ENCODE measurements at places on chromosomes 12 and 14.

- peak; percentile 33 for DNase-seq
Observed at GRCh38 chr12:122984612-122985337, 4.3 kb downstream of the ARL6IP4 start.

- peak; percentile 33 for DNase-seq
Observed at GRCh38 chr14:54894995-54895394, 7.6 kb downstream of the GCH1 start.

GRCh38 chr14:63418020-63418419, 99.3 kb upstream of the GPHB5 start:
- no peak for DNase-seq

- no peak for DNase-seq
Observed at GRCh38 chr14:91893007-91893406, 25.7 kb upstream of the TC2N start.

DNA sequence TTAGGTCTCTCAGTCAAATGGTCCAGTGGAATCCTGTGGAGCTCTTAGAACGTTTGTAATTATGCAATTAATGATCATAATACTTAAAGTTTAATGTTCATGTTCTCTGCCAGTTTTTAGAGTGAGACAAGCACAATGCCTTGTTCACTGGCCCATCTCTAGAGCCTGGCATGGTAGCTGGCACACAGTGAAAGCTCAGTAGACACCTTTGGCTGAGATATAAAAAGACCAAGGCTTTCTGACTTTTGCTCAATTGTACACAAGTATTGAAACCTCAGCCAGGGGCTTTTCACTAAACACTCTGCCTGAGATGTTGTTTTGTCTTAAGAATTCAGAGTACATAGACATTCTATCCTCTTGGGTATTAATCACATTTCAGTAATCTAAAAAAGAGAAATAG, 241.8 kb upstream of the ATP2B1 start:
- DNase-seq: peak; percentile 15

- DNase-seq: no peak
Observed at GRCh38 chr12:47839214-47839876, 19.6 kb upstream of the HDAC7 start.

- DNase-seq: no peak
Observed at GRCh38 chr12:33771889-33772288, 250.4 kb upstream of the ALG10 start.

GRCh38 chr12:28771968-28772367, 377.1 kb upstream of the FAR2 start:
- no peak for DNase-seq

GRCh38 chr12:31485571-31485970, 105.4 kb downstream of the DENND5B start:
- DNase-seq: no peak

GRCh38 chr12:68397566-68398158, 65.5 kb upstream of the MDM1 start:
- no peak for DNase-seq

DNA sequence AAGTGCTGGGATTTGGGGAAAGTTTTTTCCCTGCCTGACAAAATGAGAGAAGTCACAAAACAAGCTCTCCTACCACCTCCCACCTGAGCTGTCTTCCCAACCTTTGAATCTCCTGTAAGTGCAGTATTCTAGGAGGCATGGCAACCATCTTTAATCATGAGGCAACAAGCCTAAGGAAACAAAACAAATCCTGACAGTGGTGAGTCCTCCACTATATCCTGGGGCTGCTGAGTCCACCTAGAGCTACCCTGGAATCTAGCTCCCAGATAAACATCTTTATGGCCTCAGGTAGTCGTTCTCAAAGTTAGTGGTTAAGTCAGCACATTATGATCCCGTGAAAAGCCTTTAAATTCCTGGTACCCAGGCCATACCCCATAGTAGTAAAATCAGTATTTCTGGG, 22.3 kb upstream of the ACTN1 start:
- no peak for DNase-seq

DNA sequence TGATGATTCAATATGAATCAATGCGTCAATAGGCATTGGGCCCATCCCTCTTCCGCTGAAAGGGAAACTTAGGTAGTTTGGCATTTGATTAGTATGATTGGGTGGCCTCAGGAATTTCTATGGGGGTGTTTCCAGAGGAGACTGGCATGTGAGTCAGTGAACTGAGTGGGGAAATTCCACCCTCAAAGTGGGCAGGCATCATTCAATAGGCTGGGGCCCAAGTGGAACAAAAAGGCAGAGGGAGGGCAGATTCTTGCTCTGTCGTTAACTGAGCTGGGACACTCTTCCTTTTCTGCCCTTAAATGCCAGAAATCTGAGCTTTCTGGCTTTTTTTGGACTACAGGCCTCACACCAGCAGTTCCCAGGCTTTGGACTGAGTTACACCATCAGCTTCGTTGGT, 373.5 kb downstream of the RPS29 start:
- DNase-seq: peak; percentile 55

- peak; percentile 61 for DNase-seq
Observed at GRCh38 chr12:121580959-121581685, at the start of gene KDM2B. TSS of gene KDM2B (minus strand) at chr12:121581023. CDS start at chr12:121580911, 112 bp downstream.

- no peak for DNase-seq
Observed at GRCh38 chr14:101030586-101030985, 127.1 kb upstream of the RTL1 start.

- DNase-seq: peak; percentile 44
Observed at GRCh38 chr12:106030210-106031071, 108.3 kb downstream of the NUAK1 start.

DNA sequence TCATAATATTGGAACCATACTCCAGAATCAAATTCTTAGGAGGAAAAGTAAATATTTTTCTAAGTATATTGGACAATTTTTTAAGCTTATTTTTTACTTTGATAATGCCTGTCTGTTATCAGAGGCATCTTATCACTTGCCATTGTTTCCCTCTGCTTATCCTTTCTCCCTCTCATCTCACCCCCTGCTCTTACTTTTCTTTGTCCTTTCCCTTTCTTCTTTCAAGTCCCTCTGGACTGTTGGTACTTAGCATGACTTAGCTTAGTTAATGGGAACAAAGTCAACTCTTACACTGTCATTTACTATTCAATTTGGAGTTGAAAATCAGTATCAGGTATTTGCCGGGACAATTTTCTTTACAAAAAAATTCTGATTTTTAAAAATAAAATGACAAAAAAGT, 45.2 kb downstream of the ABCD2 start:
- DNase-seq: no peak

DNA sequence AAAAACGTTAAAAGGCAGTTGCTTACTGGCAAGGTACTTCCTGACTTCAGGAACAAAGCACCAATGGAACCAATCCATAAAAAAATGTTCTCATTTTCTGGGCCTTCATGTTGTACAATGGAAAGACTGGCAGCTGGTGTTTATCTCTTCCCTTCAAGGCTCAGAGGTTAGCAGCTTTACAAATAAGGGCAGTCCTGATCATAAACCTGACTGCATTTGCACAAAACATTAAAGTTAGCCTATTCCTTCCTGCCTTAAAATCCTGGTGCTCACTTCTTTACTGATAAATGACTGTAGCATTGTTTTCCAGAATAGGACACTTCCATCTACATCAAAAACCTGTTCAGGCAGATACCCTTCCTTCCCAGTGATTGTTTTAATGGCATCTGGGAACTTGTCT, 19.2 kb downstream of the IL26 start:
- no peak for DNase-seq

DNA sequence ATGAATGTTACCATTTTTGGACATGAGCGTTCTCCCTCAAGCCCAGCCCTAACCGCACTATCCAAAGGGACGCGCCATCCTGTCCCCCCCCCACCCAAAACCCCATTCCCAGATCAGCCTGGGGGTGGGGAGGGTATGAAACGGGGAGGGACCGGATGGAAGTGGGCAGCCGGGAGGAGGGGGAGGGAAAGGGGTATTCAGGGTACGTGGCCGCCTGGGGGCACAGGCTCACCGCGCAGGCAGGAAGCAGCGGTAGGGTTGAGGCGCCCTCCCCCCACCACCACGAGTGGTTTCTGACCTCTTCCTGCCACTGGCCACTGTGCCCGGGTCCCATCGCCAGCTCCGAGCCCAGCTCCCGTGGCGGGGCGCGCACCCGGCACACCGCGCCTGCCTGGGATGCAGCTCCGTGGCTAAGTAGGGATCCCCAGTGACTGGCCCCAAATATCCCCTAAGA, 1.4 kb downstream of the ACTN1 start:
- peak; percentile 88 for DNase-seq

DNA sequence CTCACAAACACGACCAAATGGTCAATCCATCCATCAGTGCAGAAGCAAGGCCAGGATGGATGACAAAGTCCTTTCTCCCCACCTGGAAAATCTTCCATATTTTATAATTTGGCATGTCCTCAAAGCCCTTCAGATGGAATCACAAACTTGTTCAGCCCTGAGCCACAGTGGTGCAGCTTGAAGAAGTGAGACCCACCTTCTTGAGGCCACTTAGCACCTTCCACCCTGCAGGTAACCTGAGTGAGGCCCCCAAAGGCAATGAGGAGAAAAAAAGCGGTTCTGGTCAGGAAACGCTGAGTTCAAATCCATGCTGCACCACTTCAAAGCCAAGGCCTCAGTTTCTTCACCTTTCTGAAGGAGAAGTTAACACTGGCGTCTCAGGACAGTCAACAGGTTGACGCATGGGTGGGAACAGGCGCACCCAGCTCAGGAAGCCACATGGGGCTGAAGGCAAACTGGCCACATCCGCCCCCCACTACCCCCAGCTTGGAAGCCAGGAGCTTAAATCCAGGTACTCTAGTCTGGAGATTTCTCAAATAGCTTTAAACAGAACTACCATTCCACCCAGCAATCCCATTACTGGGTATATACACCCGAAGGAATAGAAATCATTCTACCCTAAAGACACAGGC, 320.4 kb downstream of the BCL11B start:
- no peak for DNase-seq

DNA sequence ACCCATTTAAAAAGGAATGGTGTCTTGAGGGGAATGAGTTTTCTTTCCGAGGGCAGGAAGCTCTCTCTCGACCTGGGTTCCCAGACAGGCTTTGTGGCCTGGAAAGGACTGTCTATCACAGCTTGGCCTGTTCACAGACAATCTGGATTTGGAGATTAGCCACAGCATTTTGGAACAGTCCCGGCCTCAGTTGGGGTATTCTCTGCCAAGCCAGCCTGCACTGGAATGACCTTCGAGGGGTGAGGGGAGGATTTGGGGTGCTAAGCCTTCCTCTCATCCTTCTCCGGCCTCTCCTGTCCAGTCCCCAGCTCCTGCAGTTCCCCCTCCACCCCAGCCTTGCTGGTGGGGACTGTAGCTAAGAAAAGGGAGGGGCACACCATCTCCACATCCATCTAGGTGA, 13.0 kb downstream of the TBX5 start:
- no peak for DNase-seq

DNA sequence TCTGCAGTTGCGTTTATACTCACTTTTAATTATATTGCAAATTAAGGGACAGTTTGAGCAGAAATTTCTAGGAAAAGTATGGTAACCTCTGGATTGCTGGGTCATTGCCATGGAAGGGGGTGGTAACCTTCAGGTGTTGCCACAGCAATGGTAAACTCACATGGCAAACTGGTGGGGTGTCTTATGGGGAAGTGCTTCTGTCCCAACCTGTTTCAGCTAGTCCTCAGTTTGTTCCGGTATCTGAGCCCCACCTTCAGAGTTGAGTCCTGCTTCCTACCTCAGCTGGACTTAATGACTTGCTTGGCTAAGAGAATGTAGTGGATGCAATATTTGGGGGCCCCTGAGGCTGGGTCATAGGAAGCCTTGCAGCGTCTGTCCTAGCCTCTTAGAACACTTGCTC, 7.3 kb upstream of the CLMN start:
- DNase-seq: no peak

- DNase-seq: peak; percentile 86
Observed at GRCh38 chr14:61934385-61934784, 172.2 kb downstream of the SNAPC1 start.

Data from fibroblast of mammary gland (primary cell).